ENCODE measurements at places on chromosomes 11 and 22. TPM values are rescaled to one million over a fixed set of nuclear protein-coding genes. Genes with fewer than 3 reads are reported as not detected.

Gene CBX7
- 66.0 TPM for total RNA-seq

DNA sequence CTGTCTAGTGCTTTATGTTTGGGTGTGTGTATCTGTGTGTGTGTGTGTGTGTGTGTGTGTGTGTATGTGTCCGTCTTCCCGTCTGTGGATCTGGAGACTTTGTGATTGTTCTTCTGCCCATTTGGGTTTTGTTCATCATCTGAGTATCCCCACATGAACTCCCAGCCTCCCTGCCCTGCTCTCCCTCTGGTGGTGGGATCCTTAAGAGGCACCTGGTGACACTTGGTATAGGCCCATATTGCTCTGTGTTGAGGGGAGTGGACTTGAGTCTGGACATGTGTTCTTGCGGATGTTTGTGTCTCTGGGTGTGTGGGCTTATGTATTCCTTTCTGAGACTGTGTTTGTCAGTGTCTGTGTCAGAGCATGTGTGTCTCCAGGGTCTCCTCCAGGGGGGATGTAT, 15.3 kb downstream of the RCOR2 start:
- no peak for DNase-seq

Gene GAS2L1
- total RNA-seq: 24.3 TPM

GRCh38 chr11:13220148-13220547, 57.4 kb upstream of the BMAL1 start:
- DNase-seq: no peak

DNA sequence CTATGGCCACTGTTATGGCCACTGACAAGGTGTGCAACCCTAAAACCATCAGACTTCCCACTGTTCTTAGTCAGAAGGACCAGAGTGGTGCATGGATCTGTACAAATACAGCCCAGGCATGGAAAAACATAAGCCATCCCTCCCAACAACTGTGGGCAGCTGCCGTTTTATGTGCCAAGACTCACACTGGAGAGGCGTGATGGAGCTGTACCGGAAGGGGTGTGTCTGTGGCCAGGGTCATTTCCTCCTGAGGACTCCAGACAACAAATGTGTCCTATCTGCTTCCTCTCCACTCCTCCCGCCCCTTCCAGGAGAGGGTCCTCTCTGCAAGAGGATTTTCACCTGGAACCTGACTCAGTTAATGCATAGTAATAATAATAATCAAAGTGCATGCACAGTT, 29.5 kb downstream of the KCNJ1 start:
- no peak for DNase-seq

Gene SRPRA
- total RNA-seq: 64.5 TPM

GRCh38 chr11:125148743-125149142, 15.8 kb upstream of the PKNOX2 start:
- no peak for DNase-seq

GRCh38 chr11:32586576-32587190, 3.1 kb downstream of the EIF3M start:
- DNase-seq: no peak

- no peak for DNase-seq
Measured at GRCh38 chr11:86176165-86176884, 68.2 kb upstream of the EED start.

DNA sequence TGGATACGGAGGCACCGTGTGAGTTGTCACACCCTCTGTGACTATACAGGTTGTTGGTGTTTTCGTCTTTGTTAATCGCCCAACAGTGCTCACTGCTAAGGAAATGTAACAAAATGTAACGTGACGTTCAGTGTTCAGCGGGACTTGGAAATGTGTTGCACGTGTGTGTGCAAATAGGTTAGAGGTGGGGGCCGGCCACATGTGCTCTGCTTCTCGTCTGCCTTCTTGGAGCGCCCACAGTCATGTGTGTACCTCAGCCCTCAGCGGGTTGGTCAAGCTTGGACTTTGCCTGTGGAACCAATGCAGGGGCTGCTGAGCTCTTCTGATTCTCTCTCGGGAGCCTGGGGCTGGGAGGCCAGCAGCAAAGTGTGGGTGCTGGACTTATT, 7.4 kb upstream of the SMIM38 start:
- no peak for DNase-seq

DNA sequence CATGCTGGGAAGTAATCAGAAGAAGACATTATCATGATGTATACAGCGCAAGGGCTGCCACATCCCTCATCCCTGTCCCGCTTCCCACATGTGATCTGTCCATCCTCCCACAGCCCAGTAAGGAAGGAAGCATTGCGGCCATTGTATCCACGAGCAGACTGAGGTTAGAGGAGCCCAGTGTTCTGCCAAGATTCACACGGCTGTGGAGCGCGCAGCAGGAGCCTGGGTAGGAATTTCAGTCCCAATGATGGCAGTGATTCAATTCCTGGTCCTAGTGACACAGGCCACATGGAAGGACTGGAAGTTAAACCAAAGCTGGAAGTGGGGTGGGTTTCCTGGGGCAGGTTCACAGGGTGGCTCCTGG, 89.2 kb downstream of the RTL6 start:
- DNase-seq: no peak

Gene OR52E8
- not detected for total RNA-seq

Gene SF3B2
- 71.8 TPM for total RNA-seq

DNA sequence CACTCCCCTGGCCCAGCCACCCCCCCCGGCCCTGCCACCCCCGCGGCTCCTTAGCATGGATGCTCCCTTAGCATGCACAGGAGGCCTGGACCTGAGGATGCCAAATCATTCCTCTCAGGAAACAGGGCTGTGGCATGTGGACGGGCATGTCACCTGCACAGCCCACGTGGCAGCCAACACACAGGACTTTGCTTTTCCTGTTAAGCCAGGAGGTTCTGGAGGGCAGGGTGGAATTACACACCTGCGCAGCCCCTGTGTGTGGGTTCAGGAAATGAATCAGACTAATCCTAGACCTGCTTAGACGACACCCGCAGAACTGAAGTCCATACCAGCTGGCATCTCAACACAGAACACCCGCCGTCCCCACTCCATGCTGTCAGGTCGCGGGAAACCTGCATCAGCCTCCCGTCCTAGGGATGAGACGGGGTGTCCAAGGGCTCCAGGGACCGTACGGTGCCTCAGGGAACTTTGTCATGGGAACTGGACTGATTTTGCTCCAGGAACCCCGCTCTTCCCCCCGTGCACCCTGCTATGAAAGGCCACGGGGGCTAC, 10.2 kb downstream of the CERK start:
- DNase-seq: peak; percentile 17

DNA sequence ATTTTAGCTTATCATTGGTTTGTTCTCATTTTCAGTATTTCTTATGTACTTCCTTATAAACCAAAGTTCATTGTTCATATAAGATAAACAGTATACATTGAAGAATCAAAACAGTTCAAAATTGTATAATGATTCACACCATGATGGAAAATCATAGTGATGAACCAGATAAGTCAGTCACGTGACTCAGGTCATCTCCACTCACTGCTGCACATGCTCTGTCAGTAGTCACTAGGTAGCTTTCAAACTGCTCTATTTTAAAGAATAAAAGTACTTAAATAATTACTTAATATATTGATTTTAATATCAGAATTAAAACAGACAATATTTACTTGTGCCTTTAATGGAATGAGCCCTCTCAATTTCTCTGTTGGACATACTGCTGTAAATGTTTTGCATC, 37.5 kb downstream of the PDHX start:
- no peak for DNase-seq

DNA sequence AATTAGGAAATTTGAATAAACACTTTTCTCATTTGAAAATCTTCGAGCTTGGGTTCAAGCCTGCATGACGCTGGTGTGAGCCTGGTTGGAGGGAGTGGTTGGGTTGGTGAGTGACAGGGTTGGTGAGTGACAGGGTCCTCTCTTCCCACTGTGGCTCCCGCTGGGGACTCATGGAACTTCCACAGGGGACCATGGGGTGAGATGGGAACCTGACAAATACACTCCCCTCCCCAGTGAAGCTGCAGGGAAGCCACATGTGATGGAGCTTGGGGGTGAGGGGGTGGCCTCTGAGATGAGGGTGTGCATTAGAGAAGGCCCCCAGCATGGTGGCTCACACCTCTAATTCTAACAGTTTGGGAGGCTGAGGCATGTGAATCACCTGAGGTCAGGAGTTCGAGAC, 66.8 kb downstream of the RTL6 start:
- DNase-seq: peak; percentile 15

DNA sequence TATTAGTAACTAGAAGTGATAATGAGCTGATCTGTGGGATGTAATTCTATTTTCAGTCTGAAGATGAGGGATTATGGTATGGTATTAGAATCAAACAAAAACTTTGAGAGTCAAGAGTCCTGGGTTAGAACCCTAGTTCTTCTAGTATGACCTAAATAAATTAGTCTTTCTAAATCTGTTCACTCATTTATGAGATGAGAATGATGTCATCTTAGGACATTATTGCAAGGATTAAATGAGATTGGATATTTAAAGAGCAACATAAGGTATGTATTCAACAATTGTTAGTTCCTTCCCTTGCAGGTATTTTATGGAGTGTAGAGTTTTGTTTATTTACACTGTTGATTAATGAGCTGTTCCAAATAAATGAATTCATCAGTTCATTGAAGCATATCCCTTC, 21.8 kb downstream of the EMSY start:
- no peak for DNase-seq

Gene XNDC1N
- 3.2 TPM for total RNA-seq

- no peak for DNase-seq
Measured at GRCh38 chr11:119590651-119591351, 138.2 kb downstream of the NECTIN1 start.

DNA sequence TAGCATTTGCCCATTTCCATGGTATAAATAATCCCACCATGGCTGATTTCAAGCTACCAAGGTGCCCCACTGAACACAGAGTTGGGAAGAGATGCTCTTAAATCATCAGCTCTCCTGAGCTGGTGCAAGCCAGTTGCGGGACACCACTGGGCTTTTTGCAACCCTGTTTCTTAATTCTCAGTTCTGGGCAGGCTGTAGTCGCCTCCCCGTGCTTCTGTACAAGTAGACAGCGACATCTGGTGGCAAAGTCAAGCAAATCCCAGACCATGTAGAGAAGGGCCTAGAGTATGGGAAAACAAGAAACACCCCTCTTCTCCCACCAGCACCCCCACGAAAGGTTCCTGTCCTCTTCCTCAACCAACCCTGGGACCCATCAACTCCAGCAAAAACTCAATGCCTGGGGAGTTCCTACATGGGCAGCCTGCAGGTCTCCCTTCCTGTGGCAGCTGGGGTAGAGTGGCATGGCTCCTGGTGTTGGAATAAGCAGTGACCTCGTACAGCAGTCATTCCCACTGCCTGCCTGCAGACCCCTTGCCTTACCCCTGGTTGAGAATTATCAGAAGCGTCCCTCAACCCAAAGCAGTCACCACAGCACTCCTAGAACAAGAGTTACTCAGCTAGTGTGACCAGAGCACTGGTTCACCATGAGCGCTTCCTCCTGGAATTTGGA, 68.4 kb downstream of the IGLL5 start:
- DNase-seq: peak; percentile 59

- DNase-seq: no peak
Measured at GRCh38 chr11:12188548-12189317, 78.3 kb downstream of the MICAL2 start.

DNA sequence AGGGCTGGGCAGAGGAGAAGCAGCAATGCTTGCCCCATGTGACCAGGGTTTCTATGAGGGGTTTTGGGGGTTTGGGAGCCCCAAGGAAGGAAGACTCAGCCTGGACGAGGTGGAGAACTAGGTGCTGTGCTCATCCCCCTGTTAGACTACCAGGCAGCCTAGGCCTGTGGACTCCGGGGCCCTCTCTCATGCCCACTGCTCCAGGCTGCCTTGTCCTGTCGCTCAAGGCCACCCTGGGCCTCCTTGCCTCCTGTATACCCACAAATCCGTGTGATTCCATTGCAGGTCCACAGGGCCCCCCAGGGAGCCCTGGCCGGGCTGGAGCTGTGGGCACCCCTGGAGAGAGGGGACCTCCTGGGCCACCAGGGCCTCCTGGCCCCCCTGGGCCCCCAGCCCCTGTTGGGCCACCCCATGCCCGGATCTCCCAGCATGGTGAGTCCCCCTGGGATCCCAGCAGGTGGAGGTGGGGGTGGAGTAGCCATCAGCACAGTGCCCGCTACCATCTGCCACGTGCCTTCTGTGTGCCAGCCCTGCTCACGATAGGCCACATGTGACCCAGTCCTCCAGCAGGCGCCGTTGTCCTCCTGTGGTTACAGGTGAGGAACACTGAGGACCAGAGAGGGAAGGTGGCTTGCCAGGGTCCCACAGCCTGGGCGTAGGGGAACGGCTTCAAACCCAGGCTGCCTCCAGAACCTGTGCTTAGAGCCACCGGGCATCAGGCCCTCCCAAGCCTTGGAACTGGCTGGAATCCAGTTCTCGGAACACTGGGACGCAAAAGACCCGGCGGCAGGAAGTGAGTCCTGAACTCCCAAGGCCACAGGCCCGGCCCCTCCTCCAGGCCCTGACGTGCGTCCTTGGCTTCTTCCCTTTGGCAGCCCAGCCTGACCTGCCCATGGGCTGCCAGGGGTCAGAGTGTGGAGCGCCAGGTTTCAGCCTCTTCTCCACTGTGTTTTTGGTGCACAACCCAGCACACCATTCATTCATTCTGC, 26.6 kb downstream of the EMID1 start:
- DNase-seq: no peak

Gene PHF21B
- not detected for total RNA-seq

DNA sequence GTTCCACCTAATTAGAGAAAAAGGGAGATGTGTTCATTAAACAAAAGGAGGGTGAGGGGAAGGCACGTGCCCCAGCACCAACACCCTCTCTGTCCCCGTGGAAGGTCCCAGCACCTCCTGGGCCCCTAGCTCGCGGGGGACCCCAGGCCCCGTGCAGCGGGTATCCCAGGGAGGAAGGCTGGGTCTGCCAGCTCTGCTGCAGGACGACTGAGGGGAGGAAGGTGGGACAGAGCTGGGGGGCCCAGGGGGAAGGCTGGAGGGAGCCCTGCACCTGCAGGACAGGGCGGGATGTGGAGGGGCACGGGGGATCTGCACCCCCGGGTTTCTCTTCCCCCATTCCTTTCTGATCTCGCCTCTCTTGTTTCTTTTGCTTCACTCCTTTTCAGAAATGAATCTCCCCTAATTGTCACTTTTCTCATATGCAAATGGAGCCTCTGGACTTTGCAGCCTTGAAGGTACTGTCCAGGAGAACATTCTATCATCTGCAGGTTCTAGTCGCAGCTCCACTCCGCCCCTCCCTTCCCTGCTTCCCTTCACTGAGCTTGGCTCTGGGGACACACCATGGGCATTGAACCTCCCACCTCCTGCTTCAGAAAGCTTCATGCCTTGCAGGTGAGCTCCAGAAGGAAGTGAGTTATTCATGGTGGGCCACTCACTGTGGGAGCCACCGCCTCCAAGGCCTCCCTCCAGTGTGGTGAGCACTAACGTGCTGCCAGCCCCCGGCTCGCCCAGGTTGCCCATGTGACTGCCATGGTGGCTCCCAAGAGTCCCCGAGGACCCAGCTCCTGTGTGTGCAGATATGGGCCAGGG, 111.0 kb downstream of the ST3GAL4 start:
- no peak for DNase-seq

Gene PGA4
- not detected for total RNA-seq
